ENCODE measurements at places on chromosomes 11 and 22.

- no peak for DNase-seq
Observed at GRCh38 chr11:93829598-93829997, 20.8 kb downstream of the VSTM5 start.

- DNase-seq: no peak
Observed at GRCh38 chr22:19990609-19991394, 25.8 kb downstream of the ARVCF start.

DNA sequence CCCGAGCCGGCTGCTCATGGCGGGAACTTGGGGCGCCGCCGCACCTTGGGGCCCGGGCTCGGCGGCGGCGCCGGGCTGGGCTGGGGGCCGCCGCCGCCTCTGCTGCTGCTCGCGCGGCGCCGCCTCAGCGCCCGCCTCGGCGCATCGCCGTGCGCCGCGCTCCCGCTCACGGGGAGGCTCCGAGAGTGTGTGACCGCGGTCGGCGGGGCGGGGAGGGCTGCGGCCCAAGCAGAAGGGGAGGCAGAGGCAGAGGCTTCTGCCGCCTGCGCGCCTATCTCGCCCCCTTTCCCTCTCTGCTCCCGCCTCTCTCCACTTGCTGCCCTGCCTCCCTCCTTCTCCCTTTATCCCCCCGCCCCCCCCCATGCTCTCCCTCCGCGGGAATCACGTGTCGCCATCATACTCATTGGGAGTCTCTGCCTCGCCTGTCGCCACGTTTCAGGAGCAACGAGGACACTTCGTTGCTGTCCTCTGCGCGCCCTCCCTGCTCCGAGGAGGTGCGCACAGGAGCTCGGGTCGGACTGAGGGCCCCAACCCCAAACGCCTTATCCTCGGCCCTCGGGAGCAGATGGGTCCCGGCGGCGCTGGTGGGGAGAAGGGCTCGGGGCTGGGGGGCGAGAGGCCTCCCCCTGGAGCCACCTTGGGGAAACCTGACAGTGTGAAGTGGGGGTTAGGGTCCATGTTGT, at the start of gene GUCY1A2:
Gene GUCY1A2, minus strand, starts transcription at position 258 of the 683 bp plus-strand sequence. CDS start 421 bp downstream, outside the sequence.
- DNase-seq: no peak

- DNase-seq: no peak
Observed at GRCh38 chr22:23478175-23478574, 101.9 kb downstream of the IGLL1 start.

DNA sequence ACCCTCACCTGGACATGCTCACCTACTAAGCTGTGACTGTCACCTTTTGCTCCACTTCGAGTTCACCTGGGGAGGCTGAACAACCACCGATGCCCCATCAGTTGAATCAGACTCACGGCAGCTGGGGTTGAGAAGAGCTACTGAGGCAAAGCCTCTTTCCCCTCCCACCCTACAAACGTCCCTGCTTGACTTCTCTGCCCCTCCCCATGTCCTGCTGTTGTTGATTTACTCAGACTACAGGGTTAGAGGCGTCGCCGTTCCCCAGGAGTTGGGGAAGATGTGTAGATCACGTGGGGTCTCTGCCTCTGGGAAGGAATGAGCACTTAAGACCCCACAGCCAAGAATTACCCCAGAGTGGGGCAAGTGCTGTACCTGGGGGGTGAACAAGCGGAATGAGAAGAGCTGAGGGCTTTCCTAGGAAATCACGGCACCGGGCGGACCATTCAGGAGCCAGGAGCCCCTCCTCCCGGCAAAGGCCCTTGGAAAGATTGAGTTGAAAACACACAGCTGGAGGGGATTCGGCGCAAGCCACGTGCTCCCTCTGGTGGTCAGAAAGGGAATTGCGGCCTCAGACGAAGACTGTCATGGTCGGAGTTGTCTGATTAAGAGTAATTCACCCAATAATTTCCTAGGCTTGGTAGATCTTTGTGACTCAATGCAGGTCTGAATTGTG, 7.0 kb downstream of the FXYD2 start:
- peak; percentile 92 for DNase-seq

DNA sequence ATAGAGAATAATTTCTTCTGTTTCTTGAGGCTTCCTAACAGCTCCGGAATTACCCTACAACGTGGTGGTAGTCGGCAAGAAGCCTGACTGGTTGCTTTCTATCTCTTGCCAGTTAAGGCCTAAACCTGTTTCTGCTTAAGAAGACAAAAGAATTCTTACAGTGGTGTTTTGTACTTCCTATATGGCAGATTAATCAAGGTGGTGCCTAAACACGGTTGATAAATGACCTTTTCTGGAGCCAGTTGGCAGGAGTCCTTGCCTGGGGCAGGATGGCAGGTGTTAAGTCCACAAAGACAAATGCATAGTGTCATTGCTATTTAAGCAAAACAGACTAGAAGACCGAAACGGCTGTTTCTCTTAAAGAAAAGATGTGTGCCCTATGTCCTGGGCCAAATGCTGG, 9.9 kb downstream of the GVQW3 start:
- DNase-seq: no peak

DNA sequence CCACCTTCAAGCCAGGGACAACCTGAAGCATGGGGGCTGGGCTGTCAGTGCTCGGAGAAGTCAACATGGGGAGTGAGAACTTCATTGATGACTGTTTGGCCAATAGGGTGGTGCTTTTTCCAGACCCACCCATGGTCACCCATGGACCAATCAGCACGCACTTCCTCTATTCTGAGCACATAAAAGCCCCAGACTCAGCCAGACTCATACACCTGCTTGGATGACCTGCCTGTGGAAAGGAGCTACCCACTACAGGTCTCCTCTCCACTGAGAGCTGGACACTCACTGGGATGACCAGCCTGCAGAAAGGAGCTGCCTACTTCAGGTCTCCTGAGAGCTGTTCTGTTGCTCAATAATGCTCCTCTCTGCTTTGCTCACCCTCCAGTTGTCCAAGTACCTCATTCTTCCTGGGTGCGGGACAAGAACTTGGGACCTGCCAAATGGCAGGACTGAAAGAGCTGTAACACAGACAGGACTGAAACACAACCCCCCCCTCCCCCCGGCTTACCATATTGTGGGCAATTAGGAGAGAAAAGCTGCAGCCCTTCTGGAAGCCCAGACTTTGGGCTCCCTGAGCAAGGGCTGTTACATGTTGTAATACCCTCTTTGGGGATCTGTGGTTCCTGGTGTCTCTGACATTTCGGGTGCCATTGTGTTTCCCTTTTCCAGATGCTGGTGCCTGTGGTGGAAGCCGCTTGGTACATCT, 44.4 kb upstream of the WNT11 start:
- no peak for DNase-seq

DNA sequence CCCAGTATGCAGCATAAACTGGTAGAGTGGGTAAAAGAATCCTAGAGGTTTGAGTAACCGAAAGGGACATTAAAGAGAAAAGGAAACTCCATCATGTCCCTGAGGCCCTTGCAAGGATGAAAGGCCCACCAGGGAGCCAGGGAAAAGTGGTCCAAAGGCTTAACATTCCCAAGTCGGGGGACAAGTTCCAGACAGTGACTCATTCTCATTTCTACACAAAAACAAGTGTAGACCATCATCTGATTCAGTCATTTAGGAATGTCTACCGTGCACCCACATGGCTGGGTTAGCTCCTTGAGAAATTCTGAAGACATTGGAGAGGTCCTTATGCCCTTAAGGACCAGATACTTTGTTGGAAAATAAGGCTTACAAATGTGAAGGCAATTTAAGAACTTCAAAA, 4.8 kb upstream of the NOX4 start:
- DNase-seq: no peak

DNA sequence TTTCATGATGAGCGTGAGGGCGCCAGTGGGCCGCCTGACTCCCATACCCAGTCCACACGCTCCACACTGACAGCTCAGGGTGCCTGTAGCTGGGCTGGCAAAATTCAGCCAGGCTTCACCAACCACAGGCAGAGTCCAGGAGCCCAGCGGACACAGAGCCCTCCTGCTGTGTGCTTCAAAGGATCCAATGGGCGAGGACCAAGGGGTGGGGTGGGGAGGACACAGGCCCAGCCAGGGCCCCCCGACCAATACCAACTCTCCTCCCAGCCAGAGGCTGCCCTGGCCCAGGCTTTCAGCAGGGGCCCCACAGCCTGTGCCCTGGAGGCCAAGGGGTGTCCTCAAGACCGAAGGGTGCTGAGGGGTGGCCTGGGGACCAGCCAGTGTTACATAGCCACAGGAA, 336.1 kb downstream of the CTTN start:
- no peak for DNase-seq

- no peak for DNase-seq
Observed at GRCh38 chr11:132257871-132258270, 887.5 kb downstream of the NTM start.

DNA sequence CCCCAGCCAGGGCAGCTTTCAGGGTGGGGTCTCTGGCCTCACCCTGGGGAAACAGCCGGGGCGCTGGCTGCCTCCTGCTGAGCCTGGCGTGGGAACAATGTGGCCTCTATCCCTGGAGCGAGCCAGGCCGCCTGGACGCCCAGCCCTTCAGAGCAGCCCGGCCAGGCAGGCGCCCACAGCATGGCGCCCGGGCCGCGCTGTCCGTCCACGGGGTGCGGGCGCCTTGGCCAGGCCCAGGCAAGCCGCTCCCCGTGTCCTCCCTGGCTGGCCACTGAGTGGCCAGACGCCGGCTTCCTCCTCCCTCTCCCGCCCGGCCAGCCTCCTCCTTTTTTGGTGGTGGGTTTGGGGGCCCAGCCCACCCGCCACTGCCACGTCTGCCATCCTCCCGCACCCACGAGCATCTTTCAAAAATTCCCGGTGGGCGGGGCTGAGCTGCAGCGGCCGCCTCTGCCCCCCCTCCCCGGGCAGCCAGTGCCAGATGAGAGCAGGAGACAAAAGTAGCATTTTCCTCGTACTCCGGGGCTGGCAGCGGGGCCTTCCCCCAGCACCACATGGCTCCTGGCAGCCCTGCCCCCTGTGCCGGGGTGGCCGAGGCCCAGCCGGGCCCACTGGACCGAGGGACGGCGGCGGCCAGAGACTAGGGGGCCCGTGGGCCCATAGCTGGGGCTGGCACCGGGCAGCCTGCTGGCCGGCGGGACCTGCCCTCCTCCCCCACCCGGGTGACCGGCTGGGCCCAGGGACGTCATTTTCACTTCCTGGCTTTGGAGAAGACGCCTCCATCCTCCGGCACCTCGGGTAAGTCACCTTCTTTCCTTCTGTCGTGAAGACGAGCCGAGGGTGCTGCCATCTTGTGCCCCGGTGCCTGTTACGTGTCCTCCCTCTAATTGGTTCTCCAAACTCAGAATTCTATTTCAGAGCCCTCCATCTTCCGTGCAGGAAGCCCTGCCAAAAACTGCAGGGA, 70.2 kb upstream of the PPARA start:
- no peak for DNase-seq

DNA sequence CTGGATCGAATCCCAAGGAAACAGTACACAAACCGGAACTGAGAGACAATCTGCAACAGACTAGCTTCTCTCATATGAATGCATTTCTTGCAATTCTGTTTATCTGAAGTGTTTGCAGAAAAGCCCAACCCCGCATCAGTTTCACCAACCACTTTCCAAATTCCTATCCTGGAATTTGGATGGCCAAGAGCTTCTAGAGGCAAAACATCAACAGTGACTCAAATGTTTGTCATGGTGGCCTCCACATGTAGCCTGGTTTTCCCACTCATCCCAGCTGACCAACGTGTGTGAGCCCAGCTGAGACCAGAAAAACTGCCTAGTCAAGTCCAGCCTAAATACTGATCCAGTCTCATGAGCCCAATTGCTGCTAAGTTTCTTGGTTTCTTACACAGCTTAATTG, 8.3 kb upstream of the MIEF1 start:
- no peak for DNase-seq

GRCh38 chr22:50502096-50502495, 5.4 kb downstream of the LMF2 start:
- no peak for DNase-seq

GRCh38 chr11:65124480-65125196, 2.5 kb downstream of the MRPL49 start:
- no peak for DNase-seq

DNA sequence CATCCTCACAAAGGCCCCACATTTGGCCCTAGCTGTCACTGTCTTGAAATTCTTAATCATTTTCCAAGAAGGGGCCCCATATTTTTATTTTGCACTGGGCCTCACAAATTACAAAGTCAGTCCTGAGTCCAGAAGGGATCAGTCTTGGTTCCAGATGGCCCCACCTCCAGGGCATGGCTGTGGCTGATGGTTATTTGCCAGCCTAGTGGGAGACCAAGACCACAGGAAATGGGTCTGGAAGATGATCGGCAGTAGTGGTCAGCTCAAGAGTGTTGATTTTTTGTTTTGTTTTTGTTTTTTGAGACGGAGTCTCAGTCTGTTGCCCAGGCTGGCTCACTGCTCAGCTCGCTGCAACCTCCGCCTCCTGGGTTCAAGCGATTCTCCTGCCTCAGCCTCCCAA, 47.1 kb upstream of the EMID1 start:
- no peak for DNase-seq

Data from stimulated activated CD4-positive, alpha-beta T cell treated with anti-CD3 and anti-CD28 coated beads, Interleukin-4, amount 100 ng/mL, for 24 hours (primary cell).